Stimulated activated CD4-positive, alpha-beta T cell treated with anti-CD3 and anti-CD28 coated beads, Interleukin-1b, Interleukin-23, amount 100 ng/mL, for 1 hour (primary cell): ENCODE measurements at places on chromosomes 6 and 20.

DNA sequence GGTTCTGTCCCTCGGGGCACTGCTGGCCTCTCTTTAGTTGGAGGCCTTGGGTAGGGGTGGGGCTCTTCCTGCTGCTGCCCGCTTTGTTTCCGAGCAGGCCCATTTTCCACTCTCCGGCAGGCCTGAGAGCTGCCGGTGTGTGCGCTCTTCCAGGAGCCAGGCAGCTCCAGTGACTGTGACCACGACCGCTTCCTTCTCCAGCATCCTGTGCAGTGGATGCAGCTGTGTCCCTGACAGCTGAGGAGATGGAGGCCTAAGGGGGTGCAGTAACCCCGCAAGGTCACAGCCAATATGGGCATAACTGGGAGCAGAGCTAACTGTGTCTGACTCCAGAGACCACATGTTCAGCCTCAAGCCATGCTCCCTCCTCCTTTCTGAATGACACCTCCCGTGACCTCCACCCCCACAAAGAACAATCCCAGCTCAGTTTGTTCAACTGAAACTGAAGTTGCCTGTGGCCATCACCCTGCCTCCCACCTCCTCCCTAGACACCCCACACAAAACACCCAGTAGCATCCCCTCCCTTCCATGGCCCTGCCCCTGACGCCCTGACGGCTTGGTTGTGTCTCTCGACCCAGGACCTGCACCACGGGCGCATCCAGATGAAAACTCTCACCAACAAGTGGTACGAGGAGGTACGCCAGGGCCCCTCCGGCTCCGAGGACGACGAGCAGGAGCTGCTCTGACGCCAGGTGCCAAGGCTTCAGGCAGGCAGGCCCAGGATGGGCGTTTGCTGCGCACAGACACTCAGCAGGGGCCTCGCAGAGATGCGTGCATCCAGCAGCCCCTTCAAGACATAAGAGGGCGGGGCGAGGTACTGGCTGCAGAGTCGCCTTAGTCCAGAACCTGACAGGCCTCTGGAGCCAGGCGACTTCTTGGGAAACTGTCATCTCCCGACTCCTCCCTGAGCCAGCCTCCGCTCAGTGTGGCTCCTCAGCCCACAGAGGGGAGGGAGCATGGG is 27.8 kb downstream of the SPATA2 start:
- DNase-seq = no peak

DNA sequence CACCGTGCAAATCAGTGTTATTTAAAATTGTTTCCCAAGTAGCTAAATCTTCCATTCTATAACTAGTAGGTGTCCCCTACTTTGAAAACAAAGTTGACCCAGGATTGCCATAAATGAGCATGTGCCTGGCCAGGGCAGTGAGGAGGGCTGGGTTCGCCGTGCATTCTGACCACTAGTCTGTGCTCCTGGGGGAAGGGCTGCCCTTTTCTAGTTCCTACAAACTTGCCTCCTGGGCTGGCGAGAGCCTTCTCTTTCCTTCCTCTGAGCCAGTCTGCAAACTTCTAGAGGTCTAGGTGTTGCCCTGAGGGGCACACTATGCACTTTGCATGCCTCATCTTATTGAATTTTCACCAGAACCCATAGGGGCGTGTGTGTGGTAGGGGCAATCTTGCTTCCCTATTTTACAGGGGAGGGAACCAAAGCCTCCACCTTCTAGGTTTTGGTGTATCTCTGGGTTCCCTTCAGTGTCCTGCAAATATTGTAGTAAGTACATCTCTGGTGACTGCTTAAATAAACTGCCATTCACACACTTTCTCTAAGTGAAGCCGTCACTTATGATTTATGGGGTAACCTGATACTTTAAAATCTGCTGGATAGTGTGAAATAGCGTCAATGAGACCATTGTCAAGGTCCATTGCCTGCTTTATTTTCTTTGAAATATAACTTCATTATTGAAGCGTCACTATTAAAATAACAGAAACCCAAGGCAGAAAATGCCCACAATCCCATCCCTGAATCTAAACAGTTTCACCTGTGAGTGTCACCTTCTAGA is 42.2 kb downstream of the CDH26 start:
- no peak for DNase-seq

- DNase-seq = no peak
Observed at GRCh38 chr6:12845224-12846004, 128.8 kb downstream of the PHACTR1 start.

GRCh38 chr6:167020206-167020605 is 21.0 kb downstream of the CEP43 start:
- DNase-seq = no peak

DNA sequence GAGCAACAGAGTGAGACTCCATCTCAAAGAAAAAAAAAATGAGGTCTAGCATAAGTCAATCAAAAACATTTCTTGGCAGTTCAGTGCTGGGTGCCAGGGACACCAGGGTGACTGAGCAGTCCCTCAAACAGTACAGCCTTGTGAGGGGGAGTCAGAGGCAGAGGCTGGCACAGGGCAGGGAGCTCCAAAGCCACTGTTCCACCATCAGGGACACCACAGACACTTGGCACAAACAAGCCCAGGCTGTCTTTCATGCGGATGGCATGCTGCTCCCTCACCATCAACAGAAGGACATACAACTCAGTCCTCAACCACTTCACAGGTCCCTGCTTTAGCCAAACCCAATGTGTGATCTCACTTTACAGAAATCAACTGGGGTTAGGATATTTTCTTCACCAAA is 36.0 kb upstream of the GRM4 start:
- DNase-seq = no peak

DNA sequence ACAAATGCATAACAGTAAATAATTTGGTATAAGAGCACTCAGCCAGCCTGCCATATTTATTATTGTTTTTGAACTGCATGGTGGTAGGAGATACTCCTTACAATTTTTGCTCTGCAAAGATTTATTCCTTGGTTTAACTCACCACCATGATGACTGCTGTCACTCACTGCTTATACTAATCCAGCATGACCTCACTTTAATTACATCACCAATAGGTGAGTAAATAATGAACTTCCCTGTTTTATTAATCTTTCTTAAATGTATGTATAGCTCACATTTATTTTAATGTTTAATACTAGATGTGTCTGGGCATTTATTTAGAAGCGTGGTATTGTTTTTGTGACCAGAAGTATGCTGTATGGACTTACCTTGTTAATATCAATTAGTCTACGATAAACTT is 12.8 kb upstream of the TP53TG5 start:
- DNase-seq = no peak

DNA sequence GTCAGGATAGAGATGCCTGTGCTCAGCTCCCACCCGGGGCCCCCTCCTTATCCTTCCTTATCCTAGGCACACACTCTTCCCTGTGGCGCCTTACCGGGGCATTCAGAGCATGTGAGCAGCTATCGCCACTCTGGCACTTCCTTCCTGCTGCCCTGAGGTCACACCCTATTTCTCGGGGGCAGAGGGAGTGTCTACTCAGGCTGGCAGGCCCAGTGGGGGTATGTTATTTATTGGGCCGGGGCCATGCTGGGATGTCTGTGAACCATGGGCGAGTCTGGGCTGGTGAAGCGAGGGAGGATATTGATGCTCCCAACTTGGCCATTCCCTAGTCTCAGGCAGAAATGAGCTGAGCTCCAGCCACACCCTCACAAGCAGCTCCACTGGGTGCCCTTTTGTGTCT is 3.9 kb upstream of the LY6G6D start:
- DNase-seq = no peak

GRCh38 chr20:60664106-60664505 is 588.0 kb upstream of the CDH4 start:
- no peak for DNase-seq

GRCh38 chr6:25833136-25833535 is 1.3 kb upstream of the SLC17A1 start:
- no peak for DNase-seq

- DNase-seq = no peak
Observed at GRCh38 chr20:54221353-54221752, 13.5 kb downstream of the PFDN4 start.

DNA sequence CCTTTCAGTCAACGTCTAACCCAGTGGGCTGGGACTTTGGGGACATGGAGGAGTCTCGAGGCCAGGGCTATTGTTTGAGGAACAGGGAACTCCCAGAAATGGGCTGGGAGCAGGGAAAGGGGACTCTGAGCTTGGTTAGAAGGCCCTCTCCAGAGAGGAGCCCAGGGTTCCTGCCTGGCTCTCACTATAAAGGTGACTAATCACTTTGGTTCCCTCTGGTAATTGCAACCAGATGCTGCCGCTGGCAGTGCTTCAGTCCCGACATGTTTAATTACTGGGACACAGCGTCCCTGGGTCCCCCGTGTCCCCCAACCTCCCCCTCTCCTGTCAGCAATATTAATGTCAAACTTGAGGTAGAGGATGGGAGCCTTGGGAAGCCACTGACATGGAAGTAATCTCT is 5.0 kb upstream of the GDF5 start:
- DNase-seq = no peak

DNA sequence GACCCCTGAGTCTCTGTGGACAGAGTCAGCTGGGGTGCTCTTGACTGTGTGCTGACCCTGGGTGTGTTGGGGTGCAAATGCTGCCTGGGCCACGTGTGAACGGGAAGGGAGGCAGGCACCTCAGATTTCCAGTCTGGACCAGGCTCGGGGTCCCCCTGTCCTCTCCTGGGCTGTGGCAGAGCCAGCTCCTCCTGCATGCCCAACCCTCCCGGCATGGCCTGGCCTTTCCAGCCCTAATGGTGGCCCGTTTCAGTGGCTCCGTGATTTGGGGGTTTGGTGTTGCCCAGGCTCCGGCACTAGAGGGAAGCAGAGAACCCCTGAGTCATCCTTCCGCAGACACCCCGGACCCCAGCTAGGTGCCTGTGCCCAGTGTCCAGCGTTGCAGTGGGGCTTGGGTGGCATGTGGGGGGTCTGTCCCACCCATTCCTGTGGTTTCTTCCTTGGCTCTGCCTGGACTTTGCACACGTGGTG is 9.1 kb downstream of the RBM38 start:
- no peak for DNase-seq

GRCh38 chr20:11271319-11271718 is 597.5 kb upstream of the JAG1 start:
- DNase-seq = no peak

DNA sequence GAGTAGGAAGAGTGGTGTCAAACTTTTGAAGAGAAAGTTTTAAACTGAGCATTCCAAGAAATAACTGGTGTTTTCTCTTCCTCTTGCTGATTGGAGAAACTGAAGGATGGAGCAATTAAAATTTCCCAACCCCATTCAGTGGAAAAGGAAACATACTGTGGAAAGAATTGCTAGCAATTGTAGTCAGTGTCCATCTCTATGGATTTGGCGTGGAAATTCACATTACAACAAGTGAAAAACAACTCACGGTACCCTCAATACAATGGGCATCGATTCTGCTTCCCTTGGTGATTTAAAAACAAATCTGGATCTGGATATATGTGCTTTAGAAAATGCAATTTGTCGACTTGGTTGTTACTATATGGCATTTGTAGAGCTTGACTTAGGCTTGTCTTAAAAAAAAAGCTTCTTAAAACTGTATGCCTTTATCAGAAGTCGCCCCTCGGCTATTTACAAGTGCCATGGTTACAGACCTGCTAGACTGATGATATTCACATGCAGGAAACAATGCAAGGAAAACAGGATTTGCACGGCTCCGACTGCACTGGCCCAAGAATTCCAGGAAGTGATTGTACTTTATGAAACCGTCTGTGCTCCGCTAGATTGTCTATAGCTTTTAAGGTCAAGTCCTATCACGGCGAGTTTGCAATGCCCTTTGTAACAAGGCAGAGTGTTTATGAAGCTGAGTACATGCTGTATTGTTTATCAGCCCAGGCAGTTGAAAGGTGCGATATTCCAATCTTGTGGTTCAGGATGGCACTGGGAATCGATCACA is 131.7 kb upstream of the PHACTR1 start:
- no peak for DNase-seq

DNA sequence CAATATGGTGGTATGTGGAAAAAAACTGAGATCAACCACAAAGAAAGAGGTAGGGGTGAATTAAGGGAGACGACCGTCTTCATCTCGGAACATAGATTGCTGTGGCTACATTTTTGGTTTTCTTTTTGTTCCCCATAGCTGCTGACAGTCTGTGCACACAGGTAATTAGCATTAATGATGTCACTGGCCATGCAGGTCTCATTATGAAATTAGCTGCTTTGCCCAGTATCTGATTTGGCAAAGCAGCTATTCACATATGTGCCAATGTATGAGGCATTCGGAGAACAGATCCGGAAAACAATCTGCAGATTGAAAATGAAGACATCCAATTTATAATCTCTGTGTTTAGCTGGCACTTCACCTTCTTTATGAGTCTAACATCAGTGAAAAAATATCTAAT is 13.1 kb downstream of the NOX3 start:
- no peak for DNase-seq

DNA sequence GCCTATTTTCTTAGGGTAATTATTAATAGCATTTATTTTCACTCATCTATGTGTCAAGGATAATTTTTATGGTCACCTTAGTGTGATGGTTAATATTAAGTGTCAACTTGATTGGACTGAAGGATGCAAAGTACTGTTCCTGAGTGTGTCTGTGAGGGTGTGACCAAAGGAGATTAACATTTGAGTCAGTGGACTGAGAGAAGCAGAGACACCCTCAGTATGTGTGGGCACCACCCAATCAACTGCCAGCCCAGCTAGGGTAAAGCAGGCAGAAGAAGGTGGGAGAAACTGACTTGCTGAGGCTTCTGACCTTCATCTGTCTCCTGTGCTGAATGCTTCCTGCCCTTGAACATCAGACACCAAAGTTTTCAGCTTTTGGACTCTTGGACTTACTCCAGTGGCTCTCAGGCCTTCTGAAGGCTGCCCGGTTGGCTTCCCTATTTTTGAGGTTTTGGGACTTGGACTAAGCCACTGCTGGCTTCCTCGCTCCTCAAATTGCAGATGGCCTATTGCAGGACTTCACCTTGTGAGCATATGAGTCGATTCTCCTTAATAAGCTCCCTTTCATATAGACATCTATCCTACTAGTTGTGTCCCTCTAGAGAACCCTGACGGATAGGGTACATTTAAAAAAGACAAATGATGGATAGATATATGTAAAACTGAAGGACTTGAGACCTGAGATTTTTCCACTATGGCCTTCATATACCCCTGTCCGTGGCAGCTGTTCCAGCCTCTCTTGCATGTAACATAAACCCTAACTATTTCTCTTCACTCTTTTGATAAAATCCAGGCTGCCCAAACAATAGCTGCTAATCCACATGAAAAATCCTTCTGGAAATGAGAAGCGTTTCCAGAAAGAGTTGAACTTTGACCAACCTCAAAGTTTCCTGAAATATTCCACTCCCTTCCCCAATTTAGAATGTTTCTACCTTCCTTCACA is 62.1 kb upstream of the RGS17 start:
- DNase-seq = no peak

- no peak for DNase-seq
Observed at GRCh38 chr6:2149361-2150006, 95.9 kb downstream of the GMDS start.

DNA sequence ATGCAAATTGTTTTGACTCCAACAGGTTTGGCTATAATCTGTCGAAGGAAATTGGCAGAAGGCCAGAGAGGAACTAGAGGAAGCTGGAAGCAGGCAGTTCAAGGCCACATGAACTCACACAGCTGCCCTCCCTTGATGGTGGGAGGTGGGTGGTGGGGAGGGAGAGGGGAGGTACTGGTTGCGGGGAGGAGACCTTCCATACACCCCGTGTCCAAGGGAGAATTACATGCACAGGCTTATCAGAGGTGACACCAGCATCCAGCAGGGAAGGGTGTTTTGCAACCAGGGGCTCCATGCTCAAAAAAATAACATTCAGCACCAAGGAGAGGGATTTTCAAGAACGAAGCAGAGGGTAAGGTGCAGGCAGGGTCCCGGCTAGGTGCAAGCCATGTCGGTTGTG is 9.1 kb downstream of the PRND start:
- DNase-seq = no peak
